ENCODE measurements at places on chromosomes 3 and 15. TPM values are rescaled to one million over a fixed set of nuclear protein-coding genes. Genes with fewer than 3 reads are reported as not detected.

BCHE gene
- not detected for polyA plus RNA-seq

CPNE9 gene
- not detected for polyA plus RNA-seq

RAB6B gene
- 1.7 TPM for polyA plus RNA-seq

ARL14 gene
- not detected for polyA plus RNA-seq

NANOGP8 gene
- polyA plus RNA-seq: not detected

PRC1 gene
- 3.4 TPM for polyA plus RNA-seq

AGTR1 gene
- polyA plus RNA-seq: not detected

CPA3 gene
- not detected for polyA plus RNA-seq

ADGRG7 gene
- polyA plus RNA-seq: not detected

LIPC gene
- polyA plus RNA-seq: 1.5 TPM

PLCH1 gene
- polyA plus RNA-seq: not detected

MITF gene
- not detected for polyA plus RNA-seq

WNT7A gene
- polyA plus RNA-seq: 1.5 TPM

UBAP1L gene
- polyA plus RNA-seq: 0.45 TPM

PML gene
- polyA plus RNA-seq: 32.3 TPM

GP9 gene
- not detected for polyA plus RNA-seq

CCR5 gene
- 29.2 TPM for polyA plus RNA-seq

CCDC54 gene
- 0.14 TPM for polyA plus RNA-seq

CFAP20DC gene
- not detected for polyA plus RNA-seq

SLC24A5 gene
- polyA plus RNA-seq: not detected

DAZL gene
- polyA plus RNA-seq: not detected

TIGIT gene
- 92.8 TPM for polyA plus RNA-seq

SNX22 gene
- polyA plus RNA-seq: 0.90 TPM

SLC2A2 gene
- not detected for polyA plus RNA-seq

ISLR2 gene
- polyA plus RNA-seq: not detected

ZFAND6 gene
- 111 TPM for polyA plus RNA-seq

TMEM212 gene
- not detected for polyA plus RNA-seq

CILP gene
- polyA plus RNA-seq: 0.08 TPM

FRMD4B gene
- polyA plus RNA-seq: 3.0 TPM

KLF15 gene
- not detected for polyA plus RNA-seq

DPPA4 gene
- not detected for polyA plus RNA-seq

TNFAIP8L3 gene
- not detected for polyA plus RNA-seq

CAMP gene
- polyA plus RNA-seq: not detected

WDR93 gene
- polyA plus RNA-seq: 0.08 TPM

EPHA3 gene
- not detected for polyA plus RNA-seq

C3orf70 gene
- not detected for polyA plus RNA-seq

FOXB1 gene
- 0.10 TPM for polyA plus RNA-seq

CFAP44 gene
- polyA plus RNA-seq: 0.51 TPM

GCHFR gene
- 114 TPM for polyA plus RNA-seq

NTRK3 gene
- not detected for polyA plus RNA-seq

HMCES gene
- polyA plus RNA-seq: 97.9 TPM
